ENCODE measurements at places on chromosomes 12 and 14. TPM values are rescaled to one million over a fixed set of nuclear protein-coding genes. Genes with fewer than 3 reads are reported as not detected.

The ADAM20 gene
- 0.96 TPM for total RNA-seq

The PTGER2 gene
- total RNA-seq = 8.9 TPM

The P2RX2 gene
- total RNA-seq = 8.2 TPM

The EGLN3 gene
- total RNA-seq = 6.1 TPM

Data from prostate gland (tissue), 2 donors.